ENCODE measurements at places on chromosomes 2 and 18.

DNA sequence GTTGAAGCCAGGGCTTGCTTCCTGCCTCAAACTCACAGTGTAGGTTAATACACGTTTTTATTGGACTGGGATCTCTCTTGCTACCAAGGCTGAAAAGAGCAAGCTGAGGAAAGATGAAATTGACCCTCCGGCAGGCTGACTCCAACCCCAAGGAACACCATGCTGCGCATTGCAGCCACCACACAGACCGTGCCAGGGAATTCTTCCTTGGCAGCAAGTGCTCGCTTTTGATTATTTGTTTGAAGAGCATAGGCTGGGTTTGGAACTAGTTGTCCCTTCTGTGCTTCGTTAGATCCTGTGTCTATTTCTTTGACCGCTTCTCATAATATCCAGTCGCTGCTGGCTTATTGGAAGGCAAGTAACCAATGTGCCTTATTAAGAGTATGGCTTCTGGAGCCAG, 34.4 kb upstream of the DARS1 start:
- DNase-seq = no peak

DNA sequence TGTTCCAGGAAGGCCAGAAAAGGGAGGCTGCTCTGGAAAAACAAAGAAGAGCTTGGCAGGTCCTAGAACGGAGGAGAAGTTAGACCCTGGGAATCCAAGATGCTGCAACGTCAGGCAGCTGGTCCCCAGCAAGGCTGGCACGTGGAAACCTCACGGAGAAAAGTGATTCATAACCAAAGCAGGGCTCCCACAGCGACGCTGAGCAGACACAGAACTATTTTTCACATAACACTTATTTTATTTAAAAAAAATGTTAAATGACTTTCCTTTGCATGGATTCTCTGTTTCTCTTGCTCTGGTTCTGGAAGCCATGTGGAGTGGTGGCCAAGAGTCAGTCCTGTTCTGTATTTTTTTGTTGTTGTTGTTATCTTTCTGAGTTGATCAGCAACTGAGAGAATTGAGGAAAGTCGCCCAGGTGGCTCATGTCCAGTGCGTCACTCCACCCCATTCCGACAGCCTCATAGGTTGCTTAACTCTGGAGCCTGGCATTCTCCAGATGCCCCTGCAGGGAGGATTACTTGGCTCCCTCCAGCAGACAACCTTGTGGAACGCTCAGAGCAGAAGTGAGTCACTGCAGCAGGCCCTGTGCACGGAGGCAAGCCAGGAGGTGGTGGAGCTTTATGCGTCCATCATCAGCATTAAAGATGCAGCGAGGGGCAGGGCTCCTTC, 229.9 kb upstream of the HDAC4 start:
- DNase-seq = no peak

- DNase-seq = no peak
These were observed 6.7 kb upstream of the B3GNT7 start for GRCh38 chr2:231388725-231389346.

DNA sequence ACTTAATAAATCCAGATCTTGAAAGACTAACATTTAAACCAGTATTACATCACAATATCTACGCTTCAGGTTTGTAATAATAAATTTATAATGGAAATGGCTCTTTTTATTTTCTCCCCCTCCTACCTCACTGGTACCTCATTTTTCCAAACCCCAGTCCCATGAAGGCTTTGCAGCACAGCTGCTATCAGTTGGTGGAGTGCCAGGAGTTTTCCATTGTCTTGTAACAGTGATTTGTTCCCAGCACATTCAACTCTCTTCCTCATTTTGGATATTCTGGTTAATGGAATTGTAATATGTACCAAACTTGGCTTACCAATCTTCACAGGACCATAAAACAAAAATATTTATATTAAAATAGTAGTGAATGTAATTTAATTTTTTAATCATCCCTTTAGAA, 91.2 kb downstream of the VRK2 start:
- DNase-seq = no peak

- peak; percentile 37 for DNase-seq
These were observed 34.3 kb downstream of the LPIN2 start for GRCh38 chr18:2978661-2979106.

Data from CD4-positive, alpha-beta T cell treated with Interleukin-6 at 100 ng/mL for 8 hours (primary cell).